ENCODE measurements at places on chromosomes 7 and 10. TPM values are rescaled to one million over a fixed set of nuclear protein-coding genes. Genes with fewer than 3 reads are reported as not detected.

Gene CYP3A7
- 6.4 TPM for total RNA-seq

Gene MAT1A
- 101 TPM for total RNA-seq

Gene ADGRA1
- total RNA-seq: not detected

Gene CASTOR2
- total RNA-seq: 8.7 TPM

Gene MYO1G
- 0.28 TPM for total RNA-seq

GRCh38 chr10:77901743-77902142, 24.8 kb downstream of the DLG5 start:
- DNase-seq: no peak

- DNase-seq: no peak
Observed at GRCh38 chr7:88455696-88456095, 149.0 kb upstream of the STEAP4 start.

- DNase-seq: no peak
Observed at GRCh38 chr10:101839416-101840063, 4.1 kb downstream of the KCNIP2 start.

DNA sequence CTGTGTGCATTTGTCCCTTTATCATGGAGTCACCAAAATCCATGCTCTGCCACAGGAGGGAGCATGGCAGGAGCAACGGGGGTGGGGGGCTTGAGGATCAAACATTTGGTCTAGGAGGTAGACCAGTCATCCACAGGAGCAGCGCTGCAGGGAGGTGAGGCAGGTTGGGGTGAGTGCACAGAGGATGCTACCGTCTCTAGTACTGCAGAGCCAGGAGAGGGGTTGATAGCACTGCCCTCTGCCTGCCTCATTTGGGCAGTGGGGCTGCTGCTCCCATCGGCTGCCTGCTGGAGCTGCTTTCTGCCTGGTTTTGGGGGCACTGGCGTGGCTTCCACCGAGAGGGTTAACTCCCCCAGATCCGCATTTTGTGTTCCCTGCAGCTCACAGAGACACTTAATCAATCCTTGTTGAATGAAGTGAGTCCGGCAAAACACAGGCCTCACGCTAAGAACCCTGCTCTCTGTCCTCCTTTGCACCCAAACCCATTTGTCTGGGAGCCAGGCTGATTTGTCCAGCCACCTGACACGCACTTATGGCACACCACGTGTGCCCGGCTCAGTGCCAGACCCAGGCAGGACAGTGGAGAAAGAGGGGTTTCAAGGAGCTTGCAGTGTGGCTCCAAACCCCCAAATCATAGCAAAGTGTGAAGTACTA, 527.1 kb upstream of the FOXK1 start:
- DNase-seq: no peak

GRCh38 chr10:43383204-43383971, 12.0 kb downstream of the FXYD4 start:
- DNase-seq: no peak

DNA sequence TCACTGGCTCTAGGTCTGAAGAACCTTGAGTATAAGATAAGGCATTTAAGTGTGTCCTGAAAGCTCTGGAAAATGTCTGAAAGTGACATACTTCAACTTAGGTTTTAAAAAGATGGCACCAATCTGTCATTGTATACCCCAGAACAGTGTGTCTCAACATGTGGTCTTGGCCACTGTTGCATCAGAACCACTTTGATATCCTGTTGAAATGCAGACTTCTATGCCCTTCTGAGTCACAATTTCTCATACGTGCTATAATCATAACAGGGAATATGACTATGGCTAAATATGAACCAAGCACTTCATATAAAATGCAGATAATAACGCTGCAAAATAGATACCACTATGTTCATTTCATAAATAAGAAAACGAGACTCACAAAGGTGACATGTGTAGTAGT, 38.0 kb upstream of the GPAM start:
- DNase-seq: no peak

GRCh38 chr7:108145401-108145800, 15.2 kb upstream of the LAMB4 start:
- DNase-seq: no peak

Data from HepG2 (cell line).